Activated T-cell treated with anti-CD3 and anti-CD28 coated beads, Interleukin-2, amount 50 U/mL, for 72 hours (primary cell): ENCODE measurements at places on chromosomes 1 and 21. TPM values are rescaled to one million over a fixed set of nuclear protein-coding genes. Genes with fewer than 3 reads are reported as not detected.

Gene KLHDC7A
- total RNA-seq = not detected

Gene KIF2C
- 134 TPM for total RNA-seq

Gene MIXL1
- not detected for total RNA-seq

Gene ARHGAP30
- total RNA-seq = 198 TPM

DNA sequence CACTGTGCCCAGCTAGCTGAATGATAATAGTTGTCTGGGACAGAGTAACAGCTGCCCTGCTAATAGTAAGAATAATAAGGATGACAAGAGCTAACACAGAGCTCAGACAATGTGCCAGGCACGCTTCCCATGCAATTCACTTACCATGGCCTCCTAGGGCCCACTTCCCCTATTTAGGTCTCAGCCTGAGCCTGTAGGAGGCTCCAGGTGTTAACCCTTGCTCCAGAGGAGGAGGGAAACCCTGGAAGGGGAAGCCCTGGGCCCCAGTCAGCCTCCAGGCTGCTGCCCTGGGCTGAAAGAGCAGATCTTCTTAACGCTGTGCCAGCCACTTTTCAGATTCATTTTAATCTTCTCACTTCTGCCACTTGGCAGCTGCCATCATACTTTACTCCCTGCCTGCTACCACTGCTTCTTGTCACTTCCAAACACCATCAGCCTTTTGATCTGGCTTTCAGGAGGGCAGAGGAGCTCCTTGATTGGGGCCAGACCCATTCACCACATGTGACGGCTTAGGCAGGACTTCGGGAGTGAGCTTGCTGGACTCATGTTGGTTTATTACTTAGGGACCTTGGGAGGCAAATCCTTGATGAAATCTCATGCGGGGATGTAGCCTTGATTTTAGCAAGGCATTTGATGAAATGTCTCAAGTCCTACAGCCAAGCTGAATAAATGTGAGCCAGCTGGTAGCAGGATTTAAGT, 66.7 kb upstream of the PARP1 start:
- no peak for DNase-seq
- no peak overlapping the region for H3K4me3 ChIP-seq
- no peak overlapping the region for H3K27ac ChIP-seq

DNA sequence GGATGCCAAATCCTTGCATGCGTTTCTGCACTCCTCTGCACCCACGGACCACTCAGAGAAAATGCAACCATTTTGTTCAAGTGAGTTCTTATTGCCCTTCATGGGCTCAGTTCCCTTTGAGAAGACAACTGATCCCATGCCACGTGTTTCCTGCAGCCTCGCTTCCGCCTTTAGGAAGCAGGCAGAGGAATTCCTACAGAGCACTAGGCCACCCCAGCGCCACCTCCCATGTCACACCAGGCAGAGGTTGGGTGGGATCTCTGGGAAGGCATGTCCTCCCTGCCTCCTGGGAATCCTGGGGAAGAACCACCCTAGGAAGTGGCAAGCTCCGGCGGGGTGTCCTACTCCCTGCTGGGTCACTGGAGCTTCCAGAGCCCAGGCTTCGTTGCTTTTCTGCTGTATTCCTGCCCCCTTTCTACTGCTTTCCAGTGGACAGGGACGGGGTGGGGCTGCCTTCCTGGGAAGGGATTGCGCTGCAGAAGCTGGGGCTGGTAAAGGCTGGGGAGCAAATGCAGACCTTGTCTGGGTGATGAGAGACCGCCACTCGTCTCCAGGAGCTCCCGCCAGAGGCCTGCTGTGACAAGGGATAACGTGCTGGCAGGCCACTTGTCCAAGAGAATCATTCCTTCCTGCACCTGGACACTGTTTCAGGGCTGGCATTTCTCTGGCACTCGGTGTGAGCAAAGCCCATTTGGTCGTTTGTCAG, 478.2 kb upstream of the VAMP3 start:
- H3K4me3 ChIP-seq = no peak overlapping the region
- no peaks in the 10 kb centered on the region for H3K4me1 ChIP-seq
- H3K27ac ChIP-seq = no peak overlapping the region
- peaks cover 8% of the 10 kb centered on the region for H3K27me3 ChIP-seq
- DNase-seq = no peak
- no peaks in the 10 kb centered on the region for H3K36me3 ChIP-seq

GRCh38 chr1:107100331-107100984, 40.4 kb upstream of the NTNG1 start:
- H3K4me1 ChIP-seq = peaks cover 5% of the 10 kb centered on the region
- no peaks in the 10 kb centered on the region for H3K36me3 ChIP-seq
- H3K4me3 ChIP-seq = no peak overlapping the region

Gene LAMB3
- 5.9 TPM for total RNA-seq

DNA sequence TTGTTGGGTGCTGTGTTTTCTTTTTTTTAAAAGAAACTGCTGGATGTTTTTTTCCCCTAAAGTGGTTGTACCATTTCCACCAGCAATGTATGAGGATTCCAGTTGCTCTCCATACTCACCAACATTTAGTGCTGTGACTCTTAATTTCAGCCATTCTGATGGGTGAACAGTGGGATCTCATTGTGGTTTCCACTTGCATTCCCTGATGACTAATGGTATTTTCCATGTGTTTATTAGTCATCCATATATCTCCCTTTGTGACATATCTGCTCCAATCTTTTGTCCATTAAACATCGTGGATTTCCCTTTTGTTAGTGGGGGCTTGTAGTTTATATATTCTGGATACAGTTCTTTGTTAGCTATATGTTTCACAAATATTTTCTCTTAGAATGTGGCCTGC, 206.0 kb downstream of the CAMTA1 start:
- no peaks in the 10 kb centered on the region for H3K36me3 ChIP-seq
- H3K4me1 ChIP-seq = peaks cover 1% of the 10 kb centered on the region
- no peak for DNase-seq

Gene KRTAP19-8
- not detected for total RNA-seq

Gene SPRR1B
- not detected for total RNA-seq

Gene SLC25A44
- total RNA-seq = 71.0 TPM

DNA sequence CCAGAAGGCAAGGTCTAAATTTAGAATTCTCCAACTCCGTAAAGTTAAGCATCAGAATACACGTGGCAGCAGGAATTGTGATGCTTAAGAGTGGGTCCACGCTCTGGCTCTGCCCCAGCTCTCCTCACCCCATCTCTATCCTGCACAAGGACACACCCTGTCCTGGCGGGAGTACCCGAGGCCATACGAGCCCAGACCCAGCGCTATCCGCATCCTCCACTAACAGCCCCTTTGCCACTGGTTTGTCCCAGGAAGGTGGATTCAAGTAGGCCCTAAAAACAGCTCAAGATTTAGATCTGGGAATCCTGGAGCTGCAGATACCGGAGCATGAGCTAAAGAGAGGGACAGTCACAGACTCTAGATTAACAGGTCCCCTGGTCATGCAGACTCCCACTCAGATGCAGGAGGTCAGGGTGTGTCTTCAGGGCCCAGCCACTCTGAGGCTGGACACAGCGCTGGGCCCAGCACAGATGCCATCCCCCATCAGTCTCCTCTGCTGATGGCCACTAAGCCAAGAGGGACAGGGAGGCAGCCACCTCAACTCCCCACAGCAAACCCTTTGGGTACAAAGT, 393.3 kb downstream of the NPHP4 start:
- DNase-seq = no peak
- H3K36me3 ChIP-seq = no peaks in the 10 kb centered on the region
- H3K27ac ChIP-seq = no peak overlapping the region
- no peak overlapping the region for H3K4me3 ChIP-seq
- no peaks in the 10 kb centered on the region for H3K27me3 ChIP-seq

Gene DOP1B
- total RNA-seq = 18.6 TPM

GRCh38 chr1:110875216-110875731, 2.3 kb downstream of the CD53 start:
- H3K36me3 ChIP-seq = peaks cover 37% of the 10 kb centered on the region
- H3K4me1 ChIP-seq = peaks cover 67% of the 10 kb centered on the region
- peak; percentile 74 for DNase-seq
- peak overlapping the region; percentile 99 for H3K4me3 ChIP-seq
- H3K27me3 ChIP-seq = no peaks in the 10 kb centered on the region

Gene NTMT2
- total RNA-seq = not detected

DNA sequence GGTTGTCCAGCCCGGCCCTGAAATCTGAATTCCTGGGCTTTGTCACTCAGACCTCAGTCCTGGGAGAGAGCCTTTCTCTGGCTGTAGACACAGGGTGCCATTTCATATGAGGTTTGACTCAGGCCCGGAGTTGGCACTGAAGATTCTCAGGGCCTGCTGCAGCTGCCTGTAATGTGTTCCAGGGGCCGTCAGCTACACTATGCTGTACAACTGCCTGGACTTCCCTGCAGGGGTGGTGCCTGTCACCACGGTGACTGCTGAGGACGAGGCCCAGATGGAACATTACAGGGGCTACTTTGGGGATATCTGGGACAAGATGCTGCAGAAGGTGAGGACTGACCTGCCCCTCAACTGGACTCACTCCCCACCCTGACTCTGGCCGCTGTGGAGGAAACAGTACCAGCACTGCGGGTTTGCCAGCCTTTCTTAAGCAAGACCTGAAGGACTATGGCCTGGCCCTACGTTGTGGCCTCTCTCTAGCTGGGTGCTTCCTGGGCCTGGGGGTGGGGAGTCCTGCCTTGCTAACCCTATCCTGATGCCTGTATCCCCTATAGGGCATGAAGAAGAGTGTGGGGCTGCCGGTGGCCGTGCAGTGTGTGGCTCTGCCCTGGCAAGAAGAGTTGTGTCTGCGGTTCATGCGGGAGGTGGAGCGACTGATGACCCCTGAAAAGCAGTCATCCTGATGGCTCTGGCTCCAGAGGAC, 18.9 kb downstream of the FAAH start:
- no peaks in the 10 kb centered on the region for H3K36me3 ChIP-seq
- H3K4me1 ChIP-seq = no peaks in the 10 kb centered on the region
- no peaks in the 10 kb centered on the region for H3K27me3 ChIP-seq
- H3K4me3 ChIP-seq = no peak overlapping the region
- no peak overlapping the region for H3K27ac ChIP-seq
- DNase-seq = no peak

GRCh38 chr1:172990598-172991215, 60.0 kb downstream of the TNFSF18 start:
- H3K36me3 ChIP-seq = peaks cover 5% of the 10 kb centered on the region
- DNase-seq = no peak
- no peak overlapping the region for H3K27ac ChIP-seq
- peaks cover 9% of the 10 kb centered on the region for H3K27me3 ChIP-seq
- H3K4me3 ChIP-seq = no peak overlapping the region

DNA sequence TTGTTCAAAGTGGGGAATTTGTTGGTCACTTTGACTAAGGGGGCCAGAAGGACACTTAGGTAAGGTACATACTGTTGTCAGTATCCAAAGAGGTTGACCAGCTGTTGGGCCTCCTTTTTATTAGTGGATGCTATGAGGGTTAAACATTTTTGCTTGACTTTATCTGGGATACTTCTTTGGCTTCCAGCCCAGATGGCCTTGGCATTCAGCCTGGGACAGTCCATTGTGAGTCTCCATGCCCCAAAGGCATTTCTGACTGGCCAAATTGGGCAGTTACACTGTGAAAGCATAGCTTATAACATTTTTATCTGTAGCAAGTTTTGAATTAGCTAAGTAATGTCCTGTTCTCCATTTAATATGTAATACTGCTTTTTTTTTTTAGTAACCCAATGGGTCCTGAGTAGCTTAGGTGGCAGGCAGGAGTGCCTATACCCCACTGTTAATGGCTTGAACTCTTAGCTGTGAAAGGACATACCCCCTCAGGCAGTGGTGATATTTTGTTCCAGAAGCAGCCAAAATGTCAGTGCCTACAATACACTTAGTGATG, 35.4 kb upstream of the CD1D start:
- no peaks in the 10 kb centered on the region for H3K36me3 ChIP-seq
- no peak for DNase-seq
- no peak overlapping the region for H3K4me3 ChIP-seq
- peaks cover 21% of the 10 kb centered on the region for H3K4me1 ChIP-seq
- no peaks in the 10 kb centered on the region for H3K27me3 ChIP-seq
- H3K27ac ChIP-seq = no peak overlapping the region

Gene PTPN22
- 82.5 TPM for total RNA-seq

- H3K27ac ChIP-seq = peak overlapping the region; percentile 99
- H3K36me3 ChIP-seq = peaks cover 40% of the 10 kb centered on the region
- H3K4me3 ChIP-seq = peak overlapping the region; percentile 96
- no peaks in the 10 kb centered on the region for H3K27me3 ChIP-seq
These were observed 32.1 kb upstream of the RUNX3 start for GRCh38 chr1:24961961-24962861.

- no peak overlapping the region for H3K4me3 ChIP-seq
- DNase-seq = no peak
- H3K27me3 ChIP-seq = peaks cover 11% of the 10 kb centered on the region
- H3K27ac ChIP-seq = no peak overlapping the region
- no peaks in the 10 kb centered on the region for H3K36me3 ChIP-seq
These were observed 14.3 kb upstream of the KCNA10 start for GRCh38 chr1:110533230-110533629.

- peak overlapping the region; percentile 36 for H3K27ac ChIP-seq
- no peak overlapping the region for H3K4me3 ChIP-seq
- H3K27me3 ChIP-seq = no peaks in the 10 kb centered on the region
- H3K4me1 ChIP-seq = no peaks in the 10 kb centered on the region
These were observed 40.4 kb downstream of the SCYL3 start for GRCh38 chr1:169853341-169853740.

DNA sequence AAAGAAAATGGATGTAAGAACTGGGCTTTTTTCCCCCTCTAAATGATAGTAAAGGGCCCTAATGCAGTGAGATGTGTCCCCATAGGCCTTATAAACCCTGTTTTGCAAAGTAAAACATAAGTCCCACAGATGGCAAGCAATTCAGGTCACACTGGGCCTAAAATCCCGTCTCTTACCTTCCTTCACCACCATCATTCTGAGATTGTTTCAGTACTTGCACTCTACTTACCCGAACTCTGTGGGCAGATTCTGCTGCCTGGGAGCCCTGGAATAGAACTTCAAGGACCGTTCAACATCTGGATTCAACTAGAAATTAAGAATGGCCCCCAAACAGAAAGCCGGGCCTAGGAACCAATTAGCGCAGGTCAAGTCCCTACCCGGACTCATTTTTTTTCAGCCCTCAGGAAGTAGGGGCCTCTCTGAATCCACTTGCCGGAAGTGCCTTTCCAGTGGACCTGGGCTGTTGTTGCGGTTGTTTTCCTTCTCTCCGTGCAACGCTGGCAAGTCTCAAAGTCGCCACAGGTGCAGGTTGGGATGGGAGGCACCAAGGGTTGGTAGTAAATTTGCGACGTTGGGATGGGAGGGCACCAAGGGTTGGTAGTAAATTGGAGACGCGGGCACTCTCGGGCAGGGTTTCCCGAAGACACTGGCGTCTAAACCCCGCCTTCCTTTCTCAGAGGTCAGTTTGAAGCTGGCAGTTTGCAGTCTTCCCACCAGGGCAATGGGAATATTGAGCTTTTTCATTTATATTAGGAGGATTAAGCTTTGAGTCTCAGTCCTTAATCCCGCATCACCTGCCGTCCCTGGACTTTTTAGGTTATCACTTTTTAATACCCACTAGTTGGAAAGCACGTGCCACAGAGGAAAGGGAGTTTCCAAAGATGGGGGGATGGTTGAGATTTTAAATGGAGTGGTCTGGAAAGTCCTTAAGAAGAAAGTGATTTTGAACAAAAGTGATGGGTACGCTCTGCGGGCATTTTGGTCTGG, at the start of gene TMEM69:
Gene TMEM69, plus strand, starts transcription at position 428 of the 987 bp plus-strand sequence. CDS start 2,888 bp downstream, outside the sequence.
- H3K4me3 ChIP-seq = peak within 1 kb of the TSS; percentile 100
- peak; percentile 82 for DNase-seq
- H3K36me3 ChIP-seq = peaks cover 5% of the 10 kb centered on the region
- H3K27ac ChIP-seq = peak within 1 kb of the TSS; percentile 93

Gene SLFNL1
- 0.53 TPM for total RNA-seq

- H3K36me3 ChIP-seq = no peaks in the 10 kb centered on the region
- peaks cover 9% of the 10 kb centered on the region for H3K4me1 ChIP-seq
- DNase-seq = peak; percentile 61
These were observed 49.0 kb downstream of the SIM2 start for GRCh38 chr21:36747815-36748383.
